Urinary bladder (tissue), 4 donors: ENCODE measurements at places on chromosomes 13 and 19. TPM values are rescaled to one million over a fixed set of nuclear protein-coding genes. Genes with fewer than 3 reads are reported as not detected.

The ANKRD24 gene
- polyA plus RNA-seq, result 0.72 TPM

The ZNF600 gene
- 4.1 TPM for polyA plus RNA-seq

The DOHH gene
- polyA plus RNA-seq, result 18.3 TPM

The CYP4F3 gene
- 1.3 TPM for polyA plus RNA-seq

The CLDND2 gene
- 0.85 TPM for polyA plus RNA-seq

The SYCN gene
- not detected for polyA plus RNA-seq

The C3 gene
- polyA plus RNA-seq, result 1,354 TPM

DNA sequence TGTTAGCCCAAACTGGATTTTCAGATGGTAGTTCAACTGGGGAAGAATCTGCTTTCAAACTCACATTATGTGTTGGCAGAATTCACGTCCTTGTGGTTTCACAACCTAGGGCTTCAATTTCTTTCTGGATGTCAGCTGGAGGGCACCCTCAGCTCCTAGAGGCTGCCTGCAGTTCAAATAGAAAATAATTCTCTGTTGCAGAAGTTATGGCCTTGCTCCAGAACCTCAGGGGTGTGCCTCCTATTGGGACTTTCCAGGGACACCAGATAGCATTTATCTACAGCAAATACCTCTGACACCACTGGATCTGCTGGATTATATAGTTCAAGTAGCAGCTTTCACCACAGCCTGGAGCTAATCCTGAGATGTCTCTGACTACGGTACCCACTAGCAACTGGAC, 11.8 kb upstream of the RB1 start:
- DNase-seq, result no peak

DNA sequence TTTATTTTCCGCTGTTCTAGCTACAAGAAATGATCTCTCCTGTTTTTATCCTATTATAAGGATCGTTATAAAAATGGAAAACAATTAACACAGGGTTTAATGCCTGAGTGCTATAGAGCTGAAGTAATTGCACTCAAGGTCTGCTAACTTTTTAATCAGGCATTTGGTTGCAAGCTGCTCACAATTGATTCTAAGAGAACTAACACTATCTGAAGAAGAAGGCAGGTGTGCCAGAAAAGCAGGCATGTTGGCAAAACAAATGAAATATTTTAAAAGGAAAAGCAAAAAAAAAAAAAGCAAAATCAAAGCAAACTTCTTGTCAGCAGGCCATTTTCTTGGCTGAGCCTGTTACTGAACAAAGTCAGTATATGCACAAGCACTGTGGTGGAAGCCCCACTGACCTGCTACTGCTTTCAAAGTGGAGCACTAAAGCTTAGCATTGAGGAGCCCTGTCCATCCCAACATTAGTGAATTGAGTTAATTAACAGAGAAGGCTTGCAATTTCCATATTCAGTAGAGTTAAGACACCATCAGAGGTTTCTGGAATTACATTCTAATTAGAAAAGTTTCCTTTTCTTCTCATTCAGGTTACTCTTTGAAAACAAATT, 574.2 kb downstream of the PCDH9 start:
- DNase-seq, result no peak

DNA sequence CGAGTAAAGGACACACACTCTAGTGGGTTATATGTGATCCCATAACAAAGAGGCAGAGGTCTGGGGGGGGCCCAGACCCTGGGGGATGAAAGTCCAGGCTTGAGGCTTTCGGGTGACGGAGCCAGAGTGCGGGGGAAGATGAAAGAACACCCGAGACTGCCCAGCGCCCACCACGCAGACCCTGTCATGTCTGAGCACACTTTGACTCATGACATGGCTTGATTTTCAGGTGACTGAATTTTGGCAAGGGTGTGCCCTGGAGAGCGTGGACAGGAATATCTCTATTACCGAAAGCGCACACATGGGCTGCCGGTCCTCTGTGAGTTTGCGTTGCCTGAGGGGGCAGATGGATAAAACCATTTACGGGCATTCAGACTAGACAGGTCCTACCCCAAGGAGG, 192.0 kb upstream of the SOX1 start:
- no peak for DNase-seq

- no peak for DNase-seq
Measured at GRCh38 chr13:71514900-71515743, 351.9 kb downstream of the DACH1 start.

GRCh38 chr19:45526143-45526542, 18.9 kb downstream of the VASP start:
- DNase-seq, result no peak

GRCh38 chr13:37273836-37274235, 168.4 kb upstream of the CSNK1A1L start:
- no peak for DNase-seq

DNA sequence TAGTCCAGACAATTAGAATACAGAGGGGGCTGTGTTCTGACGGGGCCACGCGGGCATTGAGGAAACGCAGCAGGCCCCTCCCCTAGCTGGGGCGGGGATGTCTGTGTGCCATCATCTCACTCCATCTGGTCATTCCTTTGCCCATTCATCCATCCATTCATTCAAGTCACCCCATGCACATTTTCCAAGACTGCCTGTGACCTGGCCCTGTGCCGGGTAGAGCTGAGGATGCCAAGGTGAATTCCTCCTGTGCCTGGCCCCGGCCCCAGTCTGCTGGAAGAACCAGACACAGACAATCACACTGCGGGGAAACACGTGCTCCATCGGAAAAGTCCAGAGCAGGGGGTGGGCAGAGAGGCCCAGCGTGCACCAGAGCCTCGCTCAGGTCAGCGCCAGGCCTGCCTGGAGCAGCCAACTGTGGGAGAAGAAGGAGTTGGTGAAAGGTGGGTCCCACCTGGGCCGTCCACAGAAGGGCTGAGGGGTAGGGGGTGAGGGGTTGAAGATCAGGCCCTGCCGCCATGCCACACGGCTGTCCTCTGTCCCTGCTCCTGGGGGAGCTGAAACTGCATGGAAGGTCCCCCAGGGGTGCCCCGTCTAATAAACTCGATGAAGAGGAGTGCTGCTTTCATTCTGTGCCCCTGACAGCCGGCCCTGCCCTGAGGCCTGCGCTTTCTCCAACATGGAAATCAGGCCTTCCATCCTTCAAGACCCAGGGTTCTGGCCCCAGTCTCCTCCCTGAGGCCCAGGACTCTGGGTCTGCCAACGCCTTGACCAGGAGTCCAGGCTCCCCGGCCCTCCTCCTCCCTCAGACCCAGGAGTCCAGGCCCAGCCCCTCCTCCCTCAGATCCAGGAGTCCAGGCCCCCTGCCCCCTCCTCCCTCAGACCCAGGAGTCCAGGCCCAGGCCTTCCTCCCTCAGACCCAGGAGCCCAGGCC, 1.6 kb upstream of the CACNG6 start:
- no peak for DNase-seq

DNA sequence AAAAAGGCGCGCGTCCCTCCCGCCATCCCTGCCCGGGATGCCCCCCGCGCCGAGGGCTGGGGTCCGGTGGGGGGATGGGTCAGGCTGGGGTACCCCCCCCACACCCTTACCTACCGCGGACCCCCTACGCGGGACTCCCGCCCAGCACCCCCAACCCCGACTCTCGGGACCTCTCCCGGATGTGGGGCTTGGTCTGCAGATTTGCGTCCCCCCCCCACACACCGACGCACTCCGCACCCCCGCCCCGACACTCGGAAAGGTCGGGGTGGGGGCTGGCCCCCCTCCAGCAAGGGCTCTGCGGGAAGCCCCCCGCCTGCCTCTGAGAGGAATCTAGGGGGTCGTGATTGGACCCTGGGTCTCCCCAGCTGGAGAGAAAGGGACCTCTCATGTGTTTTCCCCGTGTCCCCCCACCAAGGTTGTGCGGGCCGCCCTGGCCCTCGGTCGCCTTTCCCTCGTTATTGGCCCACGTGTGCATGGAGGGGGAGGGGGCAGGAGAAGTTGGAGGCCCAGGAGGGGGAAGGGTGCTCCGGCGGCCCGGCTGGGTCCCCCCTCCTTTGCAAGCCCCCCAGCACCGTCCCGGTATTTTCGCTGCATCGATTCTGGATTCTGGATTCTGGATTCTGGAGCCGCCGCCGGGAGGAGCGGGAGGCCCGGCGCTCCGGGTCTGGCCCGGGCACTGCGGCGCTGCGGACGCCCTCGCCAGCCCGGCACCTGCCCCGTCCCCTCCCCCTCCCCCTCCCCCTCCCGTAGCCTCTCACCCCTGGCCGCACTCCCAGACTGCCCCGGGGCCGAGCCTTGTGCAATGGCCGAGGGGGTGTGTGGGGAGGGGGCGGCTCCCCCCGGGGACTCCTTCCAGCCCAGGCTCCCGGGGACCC, 607 bp downstream of the NFIC start:
- no peak for DNase-seq

GRCh38 chr13:77239312-77239711, 87.6 kb downstream of the MYCBP2 start:
- DNase-seq, result no peak

GRCh38 chr13:63625869-63626268, 2210.2 kb upstream of the PCDH20 start:
- DNase-seq, result no peak

- DNase-seq, result no peak
Measured at GRCh38 chr13:71602344-71602743, 264.7 kb downstream of the DACH1 start.

GRCh38 chr13:112417079-112417478, 40.9 kb downstream of the SPACA7 start:
- no peak for DNase-seq
